Aorta (tissue), 5 donors: ENCODE measurements at places on chromosomes 16 and 17. TPM values are rescaled to one million over a fixed set of nuclear protein-coding genes. Genes with fewer than 3 reads are reported as not detected.

The KRTAP2-2 gene
- not detected for total RNA-seq

The MT1F gene
- total RNA-seq: 19.1 TPM

The SLC16A6 gene
- total RNA-seq: 0.51 TPM

The HAS3 gene
- total RNA-seq: 1.3 TPM

The C1QTNF1 gene
- total RNA-seq: 157 TPM

The RGS11 gene
- 3.3 TPM for total RNA-seq

The CAMKK1 gene
- 11.2 TPM for total RNA-seq

The METTL9 gene
- 50.0 TPM for total RNA-seq

The TMEM114 gene
- not detected for total RNA-seq

The EVPLL gene
- total RNA-seq: not detected

The SLC16A11 gene
- 1.3 TPM for total RNA-seq

The TMEM235 gene
- not detected for total RNA-seq

The C17orf113 gene
- total RNA-seq: 0.32 TPM

The ZNF594 gene
- total RNA-seq: 10.3 TPM

The NIP7 gene
- total RNA-seq: 11.5 TPM

The ADAM11 gene
- total RNA-seq: 0.45 TPM

The ATP2A3 gene
- 32.1 TPM for total RNA-seq

The HS3ST3B1 gene
- total RNA-seq: 0.63 TPM

The HIC1 gene
- 27.2 TPM for total RNA-seq

The RPL26 gene
- 1,055 TPM for total RNA-seq

The SLC16A13 gene
- 2.5 TPM for total RNA-seq

The PIK3R6 gene
- 3.5 TPM for total RNA-seq

The NHLRC4 gene
- 0.52 TPM for total RNA-seq

The PPM1D gene
- total RNA-seq: 16.0 TPM

The SLC52A1 gene
- not detected for total RNA-seq

The NLK gene
- 17.2 TPM for total RNA-seq

The KRTAP9-4 gene
- not detected for total RNA-seq

The CACNG3 gene
- not detected for total RNA-seq

The TAC4 gene
- not detected for total RNA-seq

The TEKT5 gene
- 0.39 TPM for total RNA-seq

The UBALD2 gene
- 30.2 TPM for total RNA-seq

The PIRT gene
- total RNA-seq: not detected

The SEZ6 gene
- not detected for total RNA-seq

The NPTX1 gene
- 0.45 TPM for total RNA-seq

The TMC7 gene
- 4.2 TPM for total RNA-seq

The KCNAB3 gene
- total RNA-seq: 1.9 TPM

The GUCY2D gene
- total RNA-seq: not detected

The FZD2 gene
- 7.4 TPM for total RNA-seq

The CDR2 gene
- 34.7 TPM for total RNA-seq

The CCDC78 gene
- total RNA-seq: 0.39 TPM

The HSD11B2 gene
- not detected for total RNA-seq

The NOG gene
- 0.84 TPM for total RNA-seq

The DNAH2 gene
- 0.16 TPM for total RNA-seq

The RHBDF2 gene
- total RNA-seq: 30.9 TPM

The CDH13 gene
- 265 TPM for total RNA-seq

The PRR29 gene
- total RNA-seq: 0.62 TPM

The SPATA32 gene
- not detected for total RNA-seq

The GSE1 gene
- 59.7 TPM for total RNA-seq
